ENCODE measurements at places on chromosomes 7 and 10. TPM values are rescaled to one million over a fixed set of nuclear protein-coding genes. Genes with fewer than 3 reads are reported as not detected.

DNA sequence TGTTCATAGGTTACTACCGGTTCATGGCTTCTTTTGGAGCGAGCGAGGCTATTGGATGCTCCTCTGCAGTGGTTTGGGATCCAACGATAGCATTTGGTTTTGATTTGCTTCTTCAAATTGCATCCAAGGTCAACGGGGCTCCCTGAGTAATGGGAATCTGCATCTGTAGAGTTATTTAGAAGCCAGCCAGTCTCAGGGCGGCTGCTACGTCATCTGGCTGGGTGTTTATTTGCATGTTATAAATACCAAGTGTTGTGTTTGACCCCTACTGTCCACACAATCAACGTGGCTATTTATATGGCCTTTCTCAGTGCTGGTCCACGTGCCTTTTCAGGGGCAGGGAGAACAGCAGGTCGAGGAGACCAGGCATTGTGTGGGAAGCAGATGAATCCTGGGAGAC lies 137.7 kb downstream of the PRPF18 start:
- no peak for DNase-seq

The FAM24B gene
- total RNA-seq: 6.3 TPM

DNA sequence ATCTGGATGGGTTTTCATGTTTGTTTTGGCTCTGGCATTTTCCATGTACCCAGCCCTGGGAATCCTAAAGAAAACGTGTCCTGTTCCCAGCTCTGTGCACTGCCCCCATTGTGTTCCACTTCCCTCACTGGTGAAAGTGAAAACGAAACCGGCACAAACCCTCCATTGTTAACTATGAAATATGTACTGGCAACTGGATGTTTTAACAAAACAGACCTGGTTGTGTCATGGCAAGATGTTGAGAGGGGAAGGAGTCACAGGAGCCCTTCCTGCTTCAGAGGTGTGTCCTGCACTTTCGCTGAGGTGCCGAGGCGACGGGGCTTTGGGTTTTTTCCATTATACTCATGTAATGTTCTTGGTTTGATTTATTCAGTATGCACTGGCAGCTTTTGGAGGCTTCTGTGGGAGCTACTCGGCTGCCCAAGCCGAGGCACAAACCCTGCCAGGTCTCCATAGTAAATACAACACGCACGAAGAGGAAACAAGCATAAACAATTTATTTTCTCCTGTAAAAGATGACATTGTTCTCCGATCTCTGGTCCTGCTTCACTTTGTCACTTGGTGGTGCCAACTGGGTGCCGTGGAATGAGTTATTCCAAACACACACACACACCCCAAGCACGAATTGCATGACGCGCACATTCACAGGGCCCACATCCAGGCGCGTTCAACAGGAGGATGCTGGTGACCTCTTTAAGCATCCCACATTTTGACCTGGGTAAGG lies 118.2 kb downstream of the CDK6 start:
- peak; percentile 61 for DNase-seq

GRCh38 chr10:6136215-6137201 lies 47.7 kb downstream of the RBM17 start:
- DNase-seq: no peak

DNA sequence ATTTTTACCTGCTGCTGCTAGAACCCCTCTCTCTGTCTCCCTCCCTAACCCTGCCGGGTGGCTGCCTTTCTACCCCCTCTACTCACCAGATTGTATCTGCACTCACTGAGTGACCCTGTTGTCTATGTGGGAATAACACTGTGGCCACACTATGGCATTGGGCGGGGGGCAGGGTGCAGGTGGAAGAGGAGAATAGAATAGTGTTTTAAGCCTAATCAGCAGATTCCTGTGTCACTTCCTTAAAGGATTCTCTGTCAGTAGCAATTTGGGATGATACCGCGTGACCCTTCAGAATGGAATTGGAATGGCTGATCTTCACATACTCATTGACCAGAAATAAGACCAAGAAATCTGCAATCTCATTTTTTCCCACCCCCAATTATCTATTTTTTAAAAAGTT lies 67.1 kb upstream of the ANKRD1 start:
- no peak for DNase-seq

DNA sequence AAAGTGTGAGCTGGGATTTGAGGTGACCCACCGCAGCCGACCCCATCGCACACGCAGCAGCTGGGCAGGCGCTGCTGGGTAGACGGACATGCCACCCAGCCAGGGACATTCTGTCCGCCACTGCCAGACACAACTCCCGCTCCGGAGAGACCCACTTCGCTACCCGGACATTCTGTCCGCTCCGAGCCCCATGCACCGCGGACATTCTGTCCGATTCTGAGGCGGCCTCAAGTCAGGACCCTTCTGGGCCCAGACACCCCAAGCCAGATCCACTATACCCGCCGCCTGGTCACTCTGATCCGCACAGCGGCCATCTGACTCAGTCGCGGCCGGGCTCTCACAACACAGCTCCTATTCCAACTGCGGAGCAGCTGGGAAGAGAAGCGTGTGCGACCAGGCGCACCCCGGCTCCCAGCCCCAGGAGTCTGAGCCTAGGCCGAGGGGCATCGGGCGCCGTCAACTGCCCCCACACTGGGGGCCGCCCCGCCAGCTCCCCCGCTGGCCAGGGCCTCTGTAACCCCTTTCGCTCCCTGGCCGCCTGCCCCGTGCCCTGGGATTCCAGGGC lies 763 bp downstream of the PITX3 start:
- no peak for DNase-seq

The IL2RA gene
- not detected for total RNA-seq

The SLC35G1 gene
- 3.6 TPM for total RNA-seq

The CRHR2 gene
- not detected for total RNA-seq

- no peak for DNase-seq
Observed at GRCh38 chr7:30430777-30431176, 47.8 kb downstream of the NOD1 start.

The ZNF727 gene
- total RNA-seq: not detected

The RSPH10B2 gene
- 0.29 TPM for total RNA-seq

The SOSTDC1 gene
- total RNA-seq: 13.9 TPM

DNA sequence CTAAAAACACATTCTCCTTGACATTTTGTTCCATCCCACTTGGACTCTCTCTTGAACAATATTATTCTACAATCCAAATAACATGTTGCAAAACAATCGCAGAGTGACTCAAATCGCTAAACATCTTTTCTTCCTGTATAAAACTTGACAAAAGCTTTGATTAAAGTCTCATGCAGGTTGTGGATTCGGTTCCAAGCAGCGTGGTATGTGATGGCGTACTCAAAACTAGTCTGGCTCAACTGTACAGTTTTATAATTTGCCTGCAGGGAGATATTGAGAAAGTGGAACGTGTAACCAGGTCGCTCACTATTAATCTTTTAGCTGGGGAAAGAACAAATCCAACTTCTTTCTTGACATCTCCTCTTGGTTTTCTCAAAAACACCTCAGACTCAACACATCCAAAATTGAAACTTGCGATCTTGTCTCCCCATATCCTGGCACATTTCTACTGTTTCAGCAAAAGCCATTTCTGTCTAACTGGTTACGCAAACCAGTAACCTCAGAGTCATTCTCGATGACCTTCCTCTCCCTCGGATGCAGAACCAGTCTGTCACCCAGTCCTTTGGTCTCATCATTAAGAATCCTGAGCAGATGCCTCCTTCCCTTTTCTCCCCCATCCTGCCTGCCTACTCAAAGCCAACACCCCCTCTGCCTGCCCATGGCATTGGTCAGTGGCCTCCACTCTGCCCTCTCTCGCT lies 100.1 kb downstream of the CACNB2 start:
- DNase-seq: no peak

DNA sequence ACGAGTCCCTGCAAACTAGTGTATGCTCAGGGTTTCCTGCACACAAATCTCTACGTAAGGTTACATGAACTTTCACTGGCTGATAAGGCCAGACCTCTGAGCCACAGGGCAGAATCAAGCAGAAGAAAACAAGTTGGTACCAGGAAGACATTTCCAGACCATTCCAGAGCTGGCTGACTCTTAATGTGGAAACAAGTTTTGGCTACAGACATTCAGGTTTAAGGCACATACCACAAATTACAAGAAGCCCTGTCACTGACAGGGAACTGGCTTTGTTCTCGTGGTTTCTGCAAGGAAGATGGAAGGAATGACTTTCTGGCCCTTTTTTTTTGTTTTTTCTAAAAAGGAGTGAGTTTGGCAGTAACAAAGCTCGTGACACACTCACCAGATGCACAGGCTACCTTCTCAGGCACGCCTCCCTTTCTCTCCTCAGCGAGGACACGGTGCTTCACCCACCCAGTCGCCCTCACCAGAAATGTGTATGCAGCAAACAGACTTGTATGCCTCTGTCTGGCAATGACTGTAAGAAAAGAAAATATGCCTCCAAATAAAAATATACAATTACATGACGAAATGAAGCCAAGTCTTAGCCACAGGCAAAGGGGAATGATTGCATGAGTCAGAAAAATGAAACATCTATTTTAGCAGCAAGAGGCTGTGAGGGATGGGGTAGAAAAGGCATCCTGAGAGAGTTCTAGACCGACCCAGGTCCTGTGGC lies 22.6 kb downstream of the PLAC9 start:
- DNase-seq: no peak

GRCh38 chr7:116152276-116152675 lies 58.1 kb upstream of the TES start:
- DNase-seq: no peak

DNA sequence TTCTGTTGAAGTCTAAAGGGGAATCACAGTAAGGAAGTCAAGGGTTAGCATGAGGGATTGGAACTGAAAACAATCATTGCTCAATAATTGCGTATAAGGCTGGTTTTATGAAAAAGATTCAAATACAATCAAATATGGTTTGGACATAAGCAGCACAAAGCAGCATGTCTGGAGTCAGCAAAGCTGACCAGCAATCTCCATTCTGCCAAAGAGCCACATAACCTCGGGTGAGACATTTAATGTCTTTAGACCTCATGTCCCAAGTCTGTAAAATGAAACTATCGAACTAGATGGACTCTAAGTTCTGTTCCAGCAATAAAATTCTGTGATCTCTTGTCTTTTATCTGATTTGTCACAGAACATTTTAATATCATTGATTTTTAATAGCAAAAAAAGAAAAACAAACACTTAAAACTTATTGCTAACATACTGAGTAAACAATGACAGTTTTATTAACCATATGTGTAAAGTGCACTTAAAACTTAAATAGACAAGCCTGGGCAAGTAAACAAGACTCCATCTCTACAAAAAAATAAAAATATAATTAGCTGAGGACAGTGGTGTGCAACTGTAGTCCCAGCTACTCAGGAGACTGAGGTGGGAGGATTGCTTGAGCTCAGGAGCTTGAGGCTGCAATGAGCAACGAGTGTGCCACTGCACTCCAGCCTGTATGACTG lies 217.0 kb downstream of the MAGI2 start:
- no peak for DNase-seq

DNA sequence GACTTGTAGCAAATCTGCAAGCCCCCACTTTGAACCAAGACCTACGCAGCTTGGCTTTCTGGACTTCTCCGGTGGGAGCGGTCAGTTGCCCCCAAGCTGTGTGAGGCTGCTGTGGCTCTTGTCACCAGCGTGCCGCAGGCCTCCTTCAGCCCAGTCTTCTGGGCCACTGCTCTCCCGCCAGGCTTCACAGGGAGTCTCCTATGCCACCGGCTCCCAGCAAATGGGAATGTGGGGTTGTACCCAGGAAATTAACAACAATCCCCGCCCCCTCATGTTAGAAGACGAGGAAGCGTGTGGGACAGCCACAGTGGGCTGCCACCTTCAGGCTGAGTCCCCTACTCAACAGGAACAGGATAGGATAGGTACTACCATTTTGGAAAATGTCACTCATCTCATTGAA lies 4.2 kb downstream of the WDR86 start:
- DNase-seq: no peak

The FRMPD2 gene
- 1.9 TPM for total RNA-seq

GRCh38 chr10:7529638-7530037 lies 118.8 kb upstream of the SFMBT2 start:
- DNase-seq: peak; percentile 61

The TDRD1 gene
- not detected for total RNA-seq

The NUTM2A gene
- total RNA-seq: 1.1 TPM

DNA sequence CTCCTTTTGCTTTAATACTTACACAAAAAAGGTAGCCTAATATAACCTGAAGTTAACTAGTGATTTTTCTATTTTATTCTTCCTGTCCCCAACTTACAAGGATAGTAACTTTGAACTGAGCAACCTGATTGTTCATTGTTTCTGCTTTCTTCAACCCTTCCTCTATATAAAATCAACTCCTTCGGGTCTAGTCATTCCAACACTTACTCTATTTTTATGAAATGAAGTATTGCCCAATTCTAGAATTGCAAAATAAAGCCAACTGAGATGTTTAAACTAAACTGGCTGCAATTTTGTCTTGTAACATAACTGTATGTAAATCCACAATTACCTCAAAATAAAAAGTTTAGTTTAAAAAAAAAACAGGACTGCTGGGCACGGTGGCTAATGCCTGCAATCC lies 20.3 kb upstream of the DNA2 start:
- no peak for DNase-seq

GRCh38 chr10:44927352-44927751 lies 16.2 kb downstream of the TMEM72 start:
- no peak for DNase-seq

DNA sequence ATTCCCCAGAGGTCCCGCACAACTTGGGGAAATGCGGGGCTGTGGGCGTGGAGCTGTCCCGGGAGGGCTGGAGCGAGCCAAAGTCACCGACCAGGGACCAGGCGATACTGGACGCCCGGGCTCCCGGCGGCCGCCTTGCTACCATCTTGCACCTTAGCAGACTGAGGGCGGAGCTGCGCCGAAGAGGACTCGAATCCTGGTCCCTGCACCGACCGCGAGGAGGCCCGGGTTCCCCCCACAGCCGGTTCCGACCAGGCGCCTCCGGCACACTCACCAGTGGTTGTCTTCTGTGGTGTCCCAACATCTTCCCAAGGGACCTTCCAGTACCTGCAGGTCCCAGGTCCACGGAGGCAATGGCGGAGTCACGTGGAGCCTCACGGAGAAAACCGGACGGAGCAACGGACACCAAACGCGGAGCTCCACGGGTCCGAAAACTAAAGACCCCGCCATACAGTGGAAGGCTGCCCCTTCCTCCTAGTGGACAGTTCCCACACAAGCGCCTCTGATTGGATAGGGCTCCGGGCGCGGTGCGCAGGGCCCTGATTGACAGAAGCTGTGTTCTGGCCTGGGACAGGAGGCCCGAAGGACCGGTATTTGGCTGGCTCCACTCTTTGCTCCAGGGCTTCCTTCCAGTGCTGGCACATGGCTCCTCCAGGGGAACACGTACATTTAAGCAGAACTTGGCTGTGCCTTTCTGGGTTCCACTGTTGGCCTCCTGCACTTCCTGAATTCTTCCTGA lies 124.6 kb upstream of the ZNF479 start:
- DNase-seq: no peak

- no peak for DNase-seq
Observed at GRCh38 chr10:25849988-25850387, 84.0 kb upstream of the MYO3A start.

- no peak for DNase-seq
Observed at GRCh38 chr7:43011879-43012278, 79.7 kb downstream of the MRPL32 start.

DNA sequence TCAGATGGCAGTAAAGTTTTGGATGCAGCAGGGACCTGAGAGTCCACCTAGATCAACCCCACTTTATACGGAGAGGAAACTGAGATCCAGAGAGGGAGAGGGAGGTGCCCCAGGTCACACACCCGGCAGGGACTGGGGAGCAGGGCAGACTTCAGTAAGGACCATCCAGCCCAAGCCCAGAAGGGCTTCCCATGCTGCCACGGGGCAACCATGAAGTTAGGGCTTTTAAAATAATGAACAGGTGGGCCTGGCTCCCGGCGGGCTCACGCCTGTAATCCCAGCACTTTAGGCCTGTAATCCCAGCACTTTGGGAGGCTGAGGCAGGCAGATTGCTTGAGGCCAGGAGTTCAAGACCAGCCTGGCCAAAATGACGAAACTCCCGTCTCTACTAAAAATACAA lies 98.5 kb downstream of the HIP1 start:
- DNase-seq: no peak

- DNase-seq: peak; percentile 61
Observed at GRCh38 chr7:134643131-134643530, 3.5 kb upstream of the BPGM start.
